ENCODE measurements at places on chromosomes 4 and X. TPM values are rescaled to one million over a fixed set of nuclear protein-coding genes. Genes with fewer than 3 reads are reported as not detected.

DNA sequence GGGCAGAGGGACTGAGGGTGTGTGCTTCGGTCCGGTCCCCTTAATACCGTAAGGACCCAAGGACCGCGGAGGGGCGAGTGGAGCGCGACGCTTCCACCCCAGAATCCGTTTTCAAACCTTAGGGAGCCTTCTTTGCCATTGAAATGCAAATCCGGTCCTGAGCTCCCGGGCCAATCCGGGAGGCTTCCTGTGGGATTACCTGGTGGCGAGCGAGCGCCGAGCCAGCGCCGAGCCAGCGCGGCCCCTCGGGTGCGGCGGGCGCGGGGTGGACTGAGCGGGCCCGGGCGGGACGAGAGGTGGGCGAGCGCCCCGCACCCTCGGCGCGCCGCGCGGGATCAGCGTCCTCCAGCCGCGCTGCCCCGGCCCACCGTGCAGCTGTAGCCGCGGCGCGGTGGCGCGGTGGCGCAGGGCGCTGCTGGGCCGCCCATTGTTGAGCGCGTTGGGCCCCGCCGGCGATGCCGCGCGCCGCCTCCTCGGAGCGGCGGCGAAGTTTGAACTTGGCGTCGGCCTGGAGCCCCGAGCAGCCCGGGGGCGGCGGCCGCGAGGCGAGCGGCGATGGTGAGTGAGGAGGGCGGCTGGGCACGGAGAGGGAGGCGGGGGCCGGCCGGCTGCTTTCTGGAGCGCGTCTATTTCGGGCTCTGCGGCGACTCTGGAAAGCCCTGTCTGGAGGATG lies 208.7 kb downstream of the SOWAHB start:
- no peak for DNase-seq

DNA sequence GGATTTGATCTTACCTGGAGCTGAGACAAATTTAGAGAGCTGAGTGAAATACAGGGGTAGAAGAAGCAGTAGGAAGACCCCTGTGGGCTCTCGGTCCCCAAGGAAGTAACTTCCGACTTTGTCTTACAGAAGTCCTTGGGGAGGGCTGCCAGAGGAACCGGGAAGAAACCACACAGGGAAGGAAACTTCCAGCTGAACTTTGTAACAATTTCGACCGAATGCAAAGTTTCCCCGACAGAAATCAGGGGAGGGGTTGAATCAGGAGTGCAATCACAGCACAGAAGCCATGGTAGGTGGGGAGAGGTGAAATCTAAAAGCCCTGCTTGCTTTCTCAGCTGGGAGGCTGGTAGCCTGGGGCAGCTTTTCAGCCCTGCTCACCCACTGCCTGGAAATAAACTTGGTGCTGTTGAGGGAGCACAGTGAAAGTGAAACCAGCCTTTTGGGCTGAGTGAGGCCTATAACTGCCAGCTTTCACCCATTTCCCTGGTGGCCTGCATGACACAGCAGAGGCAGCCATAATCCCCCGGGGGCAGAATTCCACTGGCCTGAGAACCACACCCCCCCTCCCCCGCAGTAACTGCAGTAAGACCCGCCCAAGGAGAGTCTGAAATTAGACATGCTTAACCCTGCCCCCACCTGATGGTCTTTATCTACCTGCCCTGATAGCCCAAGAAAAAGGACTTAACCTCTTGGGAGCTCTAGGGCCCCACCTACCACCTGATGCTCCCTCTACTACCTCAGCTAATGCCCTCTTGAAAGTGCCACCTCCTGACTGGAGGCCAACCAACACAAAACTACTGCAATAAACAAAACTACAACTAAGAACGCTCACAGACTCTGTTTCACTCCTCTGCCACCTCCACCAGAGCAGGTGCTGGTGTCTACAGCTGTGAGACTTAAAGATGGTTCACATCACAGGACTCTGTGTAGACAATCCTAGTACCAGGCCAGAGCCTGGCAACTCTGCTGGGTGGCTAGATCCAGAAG lies 248.2 kb downstream of the PARM1 start:
- no peak for DNase-seq

GRCh38 chr4:1489639-1489995 lies 83.4 kb upstream of the NKX1-1 start:
- DNase-seq: no peak

GRCh38 chr4:145154573-145154972 lies 25.8 kb downstream of the OTUD4 start:
- peak; percentile 8 for DNase-seq

GRCh38 chrX:71315917-71316316 lies 14.4 kb downstream of the ITGB1BP2 start:
- DNase-seq: peak; percentile 83

GRCh38 chr4:151806511-151806927 lies 45.7 kb upstream of the GATB start:
- peak; percentile 84 for DNase-seq

DNA sequence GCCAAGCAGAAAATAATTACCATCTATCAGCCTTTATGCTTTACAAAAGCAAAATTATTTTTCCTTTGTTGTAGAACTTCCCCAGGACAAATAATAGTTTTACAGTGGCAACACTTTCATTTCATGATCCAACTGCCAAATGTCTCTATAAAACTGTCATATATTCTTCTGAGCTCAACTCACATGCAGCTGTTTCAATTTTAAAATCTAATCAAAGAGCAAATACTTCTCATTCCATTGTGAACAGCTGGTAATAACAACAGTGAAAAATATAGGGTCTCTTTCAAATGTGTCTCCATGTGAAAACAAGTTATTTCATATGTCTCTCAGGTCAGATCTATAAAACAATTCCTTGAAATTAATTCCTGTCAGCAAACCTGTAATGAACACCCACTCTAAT lies 270.6 kb upstream of the SLC7A11 start:
- DNase-seq: no peak

Gene SORBS2
- total RNA-seq: 97.4 TPM

All from astrocyte (in vitro differentiated cells and primary cell).